ENCODE measurements at places on chromosomes 7 and 10.

DNA sequence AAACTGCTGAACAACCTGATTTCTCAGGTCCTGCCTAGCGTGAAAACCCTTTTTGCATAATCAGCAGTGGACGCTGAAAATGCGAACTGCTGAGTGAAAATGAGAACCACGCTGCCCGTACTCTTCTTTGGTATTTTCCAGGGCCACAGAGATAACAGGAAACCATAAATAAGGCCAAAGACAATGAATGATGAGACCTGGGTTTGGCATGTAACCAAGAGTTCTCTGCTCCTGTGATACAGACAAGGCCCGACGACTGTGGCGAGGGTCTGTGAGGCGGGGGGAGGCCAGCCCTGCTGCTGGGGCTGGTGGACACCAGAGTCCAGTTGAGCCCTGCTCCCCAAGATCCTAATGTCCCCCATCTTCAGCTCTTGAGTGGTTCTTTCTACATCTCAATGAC, 236.0 kb downstream of the WDR11 start:
- DNase-seq = no peak

DNA sequence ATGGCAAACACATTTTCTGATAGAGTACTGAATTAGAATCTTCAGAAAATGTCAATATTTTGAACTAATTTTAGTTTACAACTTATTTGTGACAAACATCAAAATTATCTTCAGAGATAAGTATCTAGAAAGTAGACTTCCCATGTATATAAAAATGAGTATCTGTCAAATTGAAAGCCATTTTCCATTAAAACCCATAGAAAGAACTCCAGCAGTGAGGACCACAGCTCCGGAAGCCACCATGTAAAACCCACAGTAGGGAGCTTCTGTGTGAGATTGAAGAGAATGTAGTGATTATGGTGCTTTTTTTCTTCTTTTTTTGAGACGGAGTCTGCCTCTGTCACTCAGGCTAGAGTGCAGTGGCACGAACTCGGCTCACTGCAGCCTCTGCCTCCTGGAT, 687.0 kb downstream of the TYW1 start:
- DNase-seq = no peak

- DNase-seq = no peak
Measured at GRCh38 chr7:44958645-44959344, 20.0 kb downstream of the MYO1G start.

- DNase-seq = no peak
Measured at GRCh38 chr10:113523071-113523470, 29.8 kb upstream of the HABP2 start.

- no peak for DNase-seq
Measured at GRCh38 chr10:94308866-94309265, 53.9 kb downstream of the NOC3L start.

DNA sequence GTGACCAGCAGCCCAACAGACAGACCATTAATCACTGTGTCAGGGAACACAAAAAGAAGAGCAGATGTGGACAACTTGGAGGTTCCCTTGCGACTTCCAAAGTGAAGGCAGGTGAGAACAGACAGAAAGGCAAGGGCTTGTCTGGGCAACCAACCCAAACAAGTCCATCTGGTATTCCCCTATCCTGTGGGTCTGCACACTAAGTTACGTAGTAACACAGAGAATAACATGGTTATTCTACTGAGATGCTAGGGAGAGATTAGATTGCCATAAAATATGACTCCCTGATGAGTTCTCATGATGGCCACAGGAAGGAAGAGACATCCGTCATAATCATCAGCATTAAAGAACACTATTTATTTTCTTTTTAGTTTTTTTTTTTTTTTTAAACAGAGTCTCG, 252.2 kb downstream of the CALN1 start:
- DNase-seq = no peak

DNA sequence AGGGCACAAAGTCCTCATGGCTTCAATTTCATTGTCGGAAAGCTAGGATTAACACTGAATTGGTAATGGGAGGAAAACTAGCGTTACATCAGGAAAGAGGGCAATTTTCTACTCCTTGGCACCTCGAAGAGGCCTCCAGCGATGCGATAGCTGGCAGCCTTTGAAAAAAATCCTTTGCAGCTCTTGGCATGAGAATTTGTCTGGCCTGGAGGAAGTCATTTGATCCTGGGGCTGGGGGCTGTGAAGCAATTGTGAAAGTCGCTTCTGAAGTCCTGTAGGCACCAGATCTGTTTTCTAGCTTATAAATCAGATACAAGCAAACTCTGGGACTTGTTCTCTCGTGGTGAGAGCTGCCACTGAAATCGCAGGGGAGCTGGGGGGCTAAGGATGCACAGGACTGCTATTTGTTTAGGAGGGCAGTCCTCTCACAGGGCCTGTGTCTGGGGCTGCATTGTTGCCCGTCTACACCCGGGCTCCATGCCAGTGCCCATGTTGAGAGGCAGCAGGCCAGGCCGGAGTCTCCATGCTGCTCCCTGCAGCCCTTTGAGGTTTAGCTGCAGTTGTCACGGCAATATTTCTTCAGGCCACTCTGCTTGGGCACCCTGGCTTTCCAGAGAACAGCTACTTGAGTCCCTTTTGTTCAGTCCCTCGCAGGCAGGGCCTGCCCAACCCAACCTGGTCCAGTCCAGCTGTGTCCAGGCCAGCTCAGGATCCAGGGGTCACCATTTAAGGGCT, 206.8 kb upstream of the LYZL1 start:
- DNase-seq = no peak

- no peak for DNase-seq
Measured at GRCh38 chr7:140983802-140984201, 30.9 kb downstream of the MRPS33 start.

DNA sequence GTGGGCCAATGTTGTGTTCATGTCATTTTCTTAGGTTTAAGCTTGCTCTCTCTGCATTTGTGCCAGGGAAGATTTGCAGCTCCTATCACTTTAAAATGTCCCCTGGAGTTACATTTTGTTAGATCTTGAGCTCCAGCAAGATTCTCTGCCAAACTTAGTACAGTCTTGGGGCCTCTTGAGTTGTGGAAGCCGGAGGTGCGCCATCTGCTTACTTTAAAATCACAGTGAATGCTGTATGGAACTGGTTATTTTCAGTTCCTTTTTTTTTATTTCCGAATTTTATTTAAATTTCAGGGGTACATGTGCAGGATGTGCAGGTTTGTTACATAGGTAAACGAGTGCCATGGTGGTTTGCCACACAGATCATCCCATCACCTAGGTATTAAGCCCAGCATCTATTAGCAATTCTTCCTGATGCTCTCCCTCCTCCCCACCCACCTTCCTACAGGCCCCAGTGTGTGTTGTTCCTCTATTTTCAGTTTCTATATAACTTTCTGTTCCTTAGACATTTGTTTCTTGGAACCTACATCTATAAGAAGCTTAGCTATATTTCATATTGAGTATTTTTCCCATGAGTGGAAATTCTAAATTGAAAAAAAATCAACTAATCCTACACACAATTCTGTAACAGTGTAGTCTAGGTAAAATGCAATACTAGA, 114.4 kb upstream of the CREB5 start:
- DNase-seq = no peak

GRCh38 chr10:30980951-30981616, 50.6 kb downstream of the ZNF438 start:
- DNase-seq = no peak

DNA sequence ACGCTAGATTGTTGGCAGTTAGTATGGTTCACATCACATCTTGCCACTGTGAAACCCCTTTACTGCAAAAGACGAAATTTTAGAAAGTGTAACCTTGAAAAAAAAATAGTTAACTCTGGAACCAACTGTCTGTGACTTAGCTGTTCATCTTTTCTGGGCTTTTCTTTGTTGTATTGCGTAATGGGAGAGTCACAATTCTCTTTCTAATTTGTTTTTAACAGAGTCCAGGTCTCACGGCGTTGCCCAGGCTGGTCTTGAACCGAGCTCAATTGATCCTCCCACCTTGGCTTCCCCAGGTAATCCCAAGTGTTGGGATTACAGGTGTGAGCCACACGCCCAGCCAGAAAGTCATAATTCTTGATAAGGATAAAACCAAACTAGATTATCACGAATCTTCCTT, 14.5 kb downstream of the UBE3C start:
- no peak for DNase-seq

- DNase-seq = no peak
Measured at GRCh38 chr10:74637685-74638084, 188.7 kb upstream of the KAT6B start.

DNA sequence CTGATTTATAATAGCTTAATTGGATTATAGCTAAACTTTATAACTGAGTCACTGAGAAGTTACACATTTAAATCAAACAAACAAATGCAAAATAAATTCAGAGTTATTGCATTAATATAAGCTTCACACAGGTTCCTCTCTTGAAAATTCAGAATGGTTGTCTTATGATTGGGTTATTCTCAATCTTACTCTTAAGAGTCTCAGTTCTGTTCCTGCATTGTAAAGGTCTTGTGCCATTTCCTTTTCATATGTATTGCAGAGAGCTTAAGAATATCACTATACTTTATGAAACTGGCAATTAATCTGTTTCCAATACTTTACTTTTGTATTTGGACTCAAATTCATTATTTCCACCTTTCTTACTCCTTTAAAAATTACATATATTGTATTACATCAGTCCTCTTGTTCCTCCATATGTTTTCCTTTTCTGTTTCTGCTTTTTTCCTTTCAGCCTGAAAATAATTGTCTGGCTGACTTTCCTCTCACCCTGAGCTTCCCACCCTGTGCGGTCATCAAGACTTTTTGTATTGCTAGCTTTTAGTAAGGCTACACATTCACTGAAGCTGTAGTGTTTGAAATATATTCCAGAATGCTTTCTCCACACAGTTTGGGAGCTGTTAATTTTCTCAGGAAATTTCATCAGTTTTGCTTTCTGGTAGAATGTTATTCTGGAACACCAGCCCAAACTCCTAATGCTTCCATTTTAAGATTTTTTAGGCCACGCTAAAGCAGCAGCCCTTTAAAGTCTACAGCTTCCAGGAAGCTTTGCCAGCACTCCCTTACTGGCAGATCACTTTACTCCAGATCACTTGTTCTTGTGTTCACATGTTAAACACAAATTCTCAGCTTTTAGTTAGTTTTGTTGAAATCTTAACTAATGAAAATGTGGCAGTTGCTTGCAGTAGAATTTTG, 139.4 kb downstream of the KCND2 start:
- DNase-seq = no peak

DNA sequence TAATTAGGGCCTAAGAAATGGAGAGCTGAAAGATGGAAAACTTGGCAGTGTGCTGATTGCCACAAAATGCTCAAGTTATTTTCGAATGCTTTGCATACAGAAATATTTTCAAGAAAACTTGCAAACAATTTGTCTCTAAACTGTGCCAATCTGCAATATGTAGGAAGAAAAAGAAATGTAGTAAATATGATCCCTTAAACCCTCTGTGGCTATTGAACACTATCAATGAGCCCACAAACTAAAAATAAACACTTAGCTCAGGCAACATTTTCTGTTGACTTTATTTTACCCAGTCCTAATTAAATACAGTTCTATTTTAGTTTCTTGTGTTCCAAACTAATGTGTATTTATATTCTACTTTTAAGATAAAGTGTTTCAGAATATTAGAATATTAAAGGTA, 342.1 kb downstream of the SEMA3D start:
- no peak for DNase-seq

DNA sequence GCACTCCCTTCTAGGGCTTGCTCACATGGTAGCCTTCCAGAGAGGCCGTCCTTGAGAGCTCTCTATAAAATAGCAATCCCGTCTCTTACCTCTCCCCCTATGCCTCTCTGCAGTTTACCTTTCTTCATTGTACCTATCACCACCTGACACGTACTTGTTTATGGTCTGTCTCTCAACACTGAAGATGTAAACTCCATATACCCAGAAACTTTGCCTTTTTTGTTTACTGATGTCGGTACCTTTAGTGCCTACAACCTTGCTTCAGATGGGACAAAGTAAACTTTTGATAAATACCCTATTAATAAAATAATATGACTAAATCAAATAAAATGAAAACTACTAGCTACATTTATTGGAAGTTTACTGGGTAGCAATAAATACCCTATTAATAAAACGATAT, 220.6 kb downstream of the GPAM start:
- no peak for DNase-seq

DNA sequence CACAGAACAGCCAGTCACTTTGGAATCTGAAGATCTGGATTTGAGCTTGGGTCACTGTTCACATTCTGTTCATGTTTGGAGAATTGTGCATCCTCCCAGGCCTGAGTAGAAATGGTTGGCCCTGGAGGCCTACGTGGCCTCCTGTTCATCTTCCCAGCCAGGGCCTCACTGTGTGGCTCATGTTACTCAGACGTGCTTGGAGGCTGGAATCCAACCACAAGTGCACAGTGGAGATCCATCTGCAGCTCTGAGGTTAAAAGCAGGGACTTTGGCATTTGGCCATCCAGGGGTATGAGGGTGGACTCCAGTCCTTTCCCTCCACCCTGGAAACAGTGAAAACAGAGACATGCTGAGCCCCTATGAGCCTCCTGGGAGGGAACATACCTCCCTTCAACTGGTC, 709.0 kb upstream of the IGFBP3 start:
- DNase-seq = no peak

GRCh38 chr10:77943121-77943901, 16.8 kb upstream of the DLG5 start:
- DNase-seq = no peak

DNA sequence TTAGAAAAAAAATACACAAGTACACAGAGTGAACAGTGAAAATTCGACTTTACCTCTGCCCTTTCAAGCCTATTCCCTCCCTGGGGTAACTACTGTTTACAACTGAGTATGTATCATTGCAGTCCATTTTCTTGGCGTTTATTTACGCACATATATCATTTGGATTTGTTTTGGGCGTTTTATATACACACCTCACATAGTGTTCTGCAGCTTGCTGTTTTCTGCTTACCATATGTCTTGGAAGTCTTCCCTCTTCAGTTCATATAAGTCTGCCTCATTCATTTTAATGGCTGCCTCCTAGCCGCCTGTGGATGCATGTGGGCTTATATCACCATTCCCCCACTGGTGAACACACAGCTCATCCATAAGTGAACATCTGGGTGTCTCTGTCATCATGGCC, 41.6 kb upstream of the COL13A1 start:
- DNase-seq = no peak

DNA sequence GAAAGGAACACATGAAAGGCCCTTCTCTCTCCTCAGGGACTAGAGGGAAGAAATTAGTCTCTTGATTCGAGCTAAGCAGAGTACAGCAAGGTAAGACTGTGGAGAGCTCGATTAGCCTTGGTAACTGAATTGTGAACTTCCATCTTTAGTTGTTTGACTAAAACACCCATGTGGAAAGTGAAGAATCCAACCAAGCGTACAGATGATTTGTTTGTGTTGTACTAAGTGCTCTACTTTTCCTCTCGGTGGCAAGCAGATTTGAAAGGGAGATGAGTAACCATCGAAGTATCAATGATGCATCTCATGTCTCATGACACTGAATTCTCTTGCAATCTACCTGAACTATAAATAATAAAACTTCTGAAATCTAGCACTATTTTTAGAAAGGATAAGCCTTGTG, 80.7 kb downstream of the FZD1 start:
- no peak for DNase-seq
